ENCODE measurements at places on chromosomes 11 and 22. TPM values are rescaled to one million over a fixed set of nuclear protein-coding genes. Genes with fewer than 3 reads are reported as not detected.

DNA sequence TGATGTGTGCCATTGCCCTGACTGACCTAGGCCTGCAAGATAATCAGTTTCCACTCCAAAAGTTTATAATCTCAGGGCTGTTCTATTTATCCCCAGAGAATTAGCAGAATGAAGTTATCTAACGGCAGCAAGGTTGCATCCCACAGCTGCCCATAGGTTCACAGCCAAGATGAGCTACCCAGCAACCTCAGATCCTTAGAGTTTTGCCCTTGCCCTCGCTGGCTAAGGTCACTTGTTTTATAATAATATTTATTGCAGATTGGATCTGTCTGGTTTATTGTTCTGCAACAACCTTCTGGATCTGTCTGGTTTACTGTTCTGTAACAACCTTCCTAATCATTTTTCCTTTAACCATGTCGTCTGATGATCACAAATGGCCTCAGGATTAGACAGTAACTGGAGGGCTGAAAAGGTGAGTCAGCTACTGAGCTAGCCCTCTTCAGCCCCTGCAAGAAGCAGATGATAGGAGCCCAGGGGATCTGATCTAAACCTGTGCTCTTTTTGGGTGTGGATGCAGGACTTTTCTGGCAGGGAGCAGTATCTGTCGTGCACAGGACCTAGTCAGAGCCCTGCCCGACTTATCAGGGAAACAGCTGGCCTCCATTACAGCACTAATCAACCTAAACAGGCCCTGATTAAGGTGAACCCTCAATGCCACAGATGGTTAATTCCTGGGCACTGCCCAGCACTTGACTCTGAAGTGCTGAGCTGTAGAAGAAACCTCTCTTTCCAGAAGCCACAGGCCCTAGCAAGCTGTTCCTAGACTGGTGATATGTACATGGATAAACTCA lies 642.9 kb upstream of the KIRREL3 start:
- DNase-seq, result no peak

GRCh38 chr11:117219001-117219400 lies 12.9 kb downstream of the PCSK7 start:
- DNase-seq, result no peak

- DNase-seq, result no peak
Observed at GRCh38 chr11:72088076-72088808, 7.6 kb downstream of the LRRC51 start.

DNA sequence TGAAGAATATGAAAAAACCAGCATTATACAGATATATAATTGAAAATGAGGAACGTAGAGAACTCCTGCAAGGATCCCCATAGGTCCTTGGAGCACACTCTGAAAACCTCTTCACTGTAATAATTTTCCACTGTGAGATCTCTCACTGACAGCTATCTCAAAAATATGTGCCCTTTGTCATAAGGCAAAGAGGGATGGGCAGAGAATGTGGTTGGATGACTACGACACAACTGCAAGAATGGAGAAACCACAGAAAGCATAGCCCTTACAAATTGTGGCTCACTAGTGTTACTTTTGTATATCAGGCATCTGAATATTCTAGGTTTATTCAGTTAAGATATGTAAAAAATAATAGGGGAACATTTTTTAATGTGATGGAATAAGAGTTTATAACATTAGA lies 7.9 kb upstream of the CTSC start:
- no peak for DNase-seq

GRCh38 chr11:92967178-92967577 lies 2.3 kb upstream of the MTNR1B start:
- no peak for DNase-seq

DNA sequence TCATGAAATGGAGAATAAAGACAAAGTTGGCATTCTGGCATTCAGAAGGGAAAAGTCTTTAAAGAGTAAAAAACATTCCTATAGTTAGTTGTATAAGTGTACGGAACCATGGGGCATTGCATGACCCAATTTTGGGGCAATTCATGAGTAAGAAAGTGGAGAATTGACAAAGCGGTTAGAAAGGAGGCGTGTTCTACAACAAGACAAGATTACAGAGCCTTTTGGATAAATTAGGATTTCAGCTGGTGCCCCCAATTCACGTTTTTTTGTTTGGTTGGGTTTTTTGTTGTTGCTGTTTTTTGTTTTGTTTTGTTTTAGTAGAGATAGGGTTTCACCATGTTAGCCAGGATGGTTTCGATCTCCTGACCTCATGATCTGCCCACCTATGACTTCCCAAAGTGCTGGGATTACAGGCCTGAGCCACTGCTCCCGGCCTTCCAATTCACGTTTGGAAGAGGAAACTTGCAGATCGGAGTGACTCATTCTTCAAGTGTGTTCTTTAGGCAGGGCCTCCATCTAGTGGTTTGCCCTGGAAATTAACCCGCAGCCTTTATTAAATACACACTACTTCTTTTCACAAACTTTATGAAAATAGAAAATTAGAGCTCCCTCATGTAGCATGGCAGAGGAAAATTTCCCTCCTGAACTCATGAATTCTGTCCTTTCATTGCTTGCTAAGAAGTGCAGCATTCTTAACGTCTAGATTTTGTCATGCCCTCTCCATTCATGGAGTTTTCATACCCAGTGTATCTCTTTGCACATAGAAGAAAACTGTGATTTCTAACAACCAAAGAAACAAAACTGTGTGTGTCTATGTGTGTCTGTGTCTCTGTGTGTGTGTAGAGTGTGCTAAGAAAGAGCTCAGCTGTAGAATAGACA lies 118.1 kb downstream of the BBOX1 start:
- peak; percentile 71 for DNase-seq

DNA sequence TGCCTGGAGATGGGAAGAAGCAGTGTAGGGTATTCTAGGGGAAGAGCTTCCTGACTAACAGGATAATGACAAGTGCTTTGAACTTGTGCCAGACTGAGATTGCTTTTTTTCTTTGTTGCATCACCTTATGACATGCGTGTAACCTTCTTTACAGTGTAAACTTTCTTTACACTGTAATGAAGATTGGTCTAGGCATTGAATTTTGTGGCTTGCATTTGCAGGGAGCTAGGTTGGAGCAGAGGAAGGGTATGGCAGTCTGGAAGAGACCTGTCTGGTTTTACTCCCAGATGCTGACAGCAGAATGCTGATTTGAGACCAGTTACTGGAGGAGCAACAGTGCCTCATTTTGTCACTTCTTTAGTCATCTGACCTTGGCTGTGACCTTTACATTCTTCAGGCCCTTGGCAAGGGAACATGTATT lies 5.6 kb downstream of the DDB2 start:
- no peak for DNase-seq

- no peak for DNase-seq
Observed at GRCh38 chr11:1308743-1309497, 512 bp downstream of the TOLLIP start.

- DNase-seq, result no peak
Observed at GRCh38 chr11:28679795-28680468, 571.7 kb downstream of the METTL15 start.

- no peak for DNase-seq
Observed at GRCh38 chr22:49079027-49079725, 748.5 kb downstream of the BRD1 start.

- no peak for DNase-seq
Observed at GRCh38 chr11:46498179-46498578, 95.6 kb downstream of the AMBRA1 start.

DNA sequence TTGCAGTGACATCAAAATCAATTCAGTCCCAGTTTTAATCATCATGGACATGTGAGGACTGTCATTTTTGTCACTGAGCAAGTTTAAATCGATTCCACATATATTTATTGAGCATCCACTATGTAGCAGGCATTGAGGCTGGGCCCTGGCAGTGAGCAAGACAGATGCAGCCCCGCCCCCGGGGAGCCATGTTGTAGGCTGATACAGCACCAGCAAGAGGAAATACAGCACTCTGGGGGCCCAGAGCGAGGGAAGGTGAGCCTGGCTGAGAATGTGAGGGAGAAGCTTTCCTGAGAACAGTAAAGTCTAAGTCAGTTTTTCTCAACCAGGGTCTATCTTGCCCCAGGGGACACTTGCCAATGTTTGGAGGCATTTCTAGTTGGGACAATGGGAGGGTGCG lies 108.6 kb upstream of the ASPHD2 start:
- no peak for DNase-seq

- DNase-seq, result no peak
Observed at GRCh38 chr11:69642549-69642912, 1.6 kb downstream of the CCND1 start.

- no peak for DNase-seq
Observed at GRCh38 chr11:35654711-35655110, 7.9 kb upstream of the TRIM44 start.

DNA sequence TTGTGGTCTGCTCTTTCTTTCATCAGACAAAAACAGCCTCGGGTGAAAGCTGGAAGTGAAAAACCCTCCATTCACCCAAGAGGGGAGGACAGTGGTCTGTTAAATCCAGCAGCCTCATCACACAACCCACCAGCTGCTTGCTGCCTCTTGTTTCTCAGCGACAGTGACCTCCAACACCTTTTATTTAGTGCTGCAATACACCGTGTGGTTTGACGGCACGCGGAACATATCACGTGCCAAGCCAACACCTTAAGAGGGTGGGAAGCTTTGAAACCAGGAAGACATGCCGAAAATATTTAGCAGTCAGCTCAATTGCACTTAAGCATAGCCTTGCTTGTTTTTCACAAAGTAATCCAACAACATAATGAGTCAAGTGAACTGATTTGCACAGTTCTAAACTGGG lies 39.8 kb upstream of the POGLUT3 start:
- DNase-seq, result no peak

GRCh38 chr11:35878741-35879140 lies 65.1 kb upstream of the LDLRAD3 start:
- DNase-seq, result no peak

- DNase-seq, result no peak
Observed at GRCh38 chr22:49229483-49230193, 598.0 kb downstream of the BRD1 start.

DNA sequence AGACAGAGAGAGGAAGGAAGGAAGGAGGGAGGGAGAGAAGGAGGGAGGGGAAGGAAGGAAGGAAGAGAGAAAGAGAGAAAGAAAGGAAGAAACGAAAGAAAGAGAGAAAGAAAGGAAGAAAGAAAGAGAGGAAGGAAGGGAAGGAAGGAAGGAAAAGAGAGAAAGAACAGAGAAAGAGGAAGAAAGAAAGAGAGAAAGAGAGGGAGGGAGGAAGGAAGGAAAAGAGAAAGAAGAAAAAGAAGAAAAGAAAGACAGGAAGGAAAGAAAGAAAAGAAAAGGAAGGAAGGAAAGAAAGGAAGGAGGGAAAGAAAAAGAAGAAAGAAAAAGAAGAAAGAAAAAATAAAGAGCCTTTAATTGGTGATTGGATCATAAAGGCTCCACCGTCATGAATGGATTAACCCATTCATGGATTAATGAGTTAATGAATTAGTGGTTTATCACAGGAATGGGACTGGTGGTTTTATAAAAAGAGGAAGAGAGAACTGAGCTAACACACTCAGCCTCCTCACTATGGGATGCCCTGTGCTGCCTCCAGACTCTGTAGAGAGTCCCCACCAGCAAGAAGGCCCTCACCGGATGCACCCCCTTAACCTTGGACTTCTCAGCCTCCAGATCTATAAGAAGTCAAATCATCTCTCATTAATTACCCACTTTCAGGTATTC lies 9.0 kb upstream of the PLAAT2 start:
- peak; percentile 78 for DNase-seq

- DNase-seq, result no peak
Observed at GRCh38 chr11:70142221-70142875, 60.7 kb upstream of the FADD start.

DNA sequence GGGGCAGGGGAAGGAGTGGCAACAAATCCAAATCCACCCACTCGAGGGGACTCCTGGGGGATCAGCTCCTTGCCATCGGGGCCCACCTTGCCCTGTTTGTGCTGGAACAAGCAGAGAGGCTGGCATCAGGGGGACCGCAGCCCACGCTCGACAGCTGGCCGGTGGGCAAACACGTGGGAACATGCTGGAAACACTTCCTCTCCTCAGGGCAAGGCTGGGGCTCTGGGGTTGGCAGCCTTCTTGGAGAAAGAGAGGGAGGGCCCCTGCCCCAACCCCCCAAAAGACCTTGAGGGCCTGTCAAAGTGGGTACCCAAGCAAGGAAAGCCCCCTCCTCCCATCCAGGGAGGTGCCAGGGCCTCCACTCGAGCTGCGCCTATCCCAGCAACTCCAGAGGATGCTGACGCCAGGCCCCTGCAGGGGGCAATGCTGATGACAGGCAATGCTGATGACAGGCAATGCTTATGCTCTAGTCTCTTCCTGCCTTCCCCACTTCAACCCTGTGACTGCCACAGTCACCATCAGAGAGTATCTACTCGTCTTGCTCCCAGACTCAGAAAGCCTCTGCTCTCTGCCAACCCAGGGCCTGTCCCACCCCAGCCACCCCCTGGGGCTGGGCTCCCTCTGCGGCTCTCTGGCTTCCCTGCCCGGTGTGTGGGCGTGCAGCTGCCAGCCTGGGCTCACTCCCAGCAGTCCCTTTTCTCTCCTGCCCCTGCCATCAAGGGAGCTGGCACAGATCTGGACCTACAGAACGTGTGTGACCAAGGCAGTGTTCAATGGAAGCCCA lies 6.0 kb downstream of the ESS2 start:
- no peak for DNase-seq

- peak; percentile 11 for DNase-seq
Observed at GRCh38 chr11:10415817-10416392, 39.2 kb upstream of the AMPD3 start.

DNA sequence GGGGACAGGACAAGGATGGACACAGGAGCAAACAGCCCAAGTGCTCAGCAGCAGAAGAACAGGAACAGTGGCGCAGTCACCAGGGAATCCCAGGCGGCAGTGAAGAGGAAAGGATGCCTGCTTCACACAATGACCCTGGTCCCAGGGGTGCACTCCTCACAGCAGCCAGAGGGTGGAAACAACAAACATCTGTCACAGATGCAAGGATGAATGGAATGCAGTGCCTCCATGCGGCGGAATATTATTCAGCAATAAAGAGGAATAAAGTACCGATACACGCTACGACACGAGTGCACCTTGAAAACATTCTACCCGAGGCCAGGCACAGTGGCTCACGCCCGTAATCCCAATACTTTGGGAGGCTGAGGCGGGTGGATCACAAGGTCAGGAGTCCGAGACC lies 12.7 kb downstream of the CSNK1E start:
- DNase-seq, result no peak

GRCh38 chr11:71165771-71166170 lies 86.6 kb downstream of the SHANK2 start:
- no peak for DNase-seq

- peak; percentile 18 for DNase-seq
Observed at GRCh38 chr11:77525455-77526091, 51.7 kb upstream of the PAK1 start.

DNA sequence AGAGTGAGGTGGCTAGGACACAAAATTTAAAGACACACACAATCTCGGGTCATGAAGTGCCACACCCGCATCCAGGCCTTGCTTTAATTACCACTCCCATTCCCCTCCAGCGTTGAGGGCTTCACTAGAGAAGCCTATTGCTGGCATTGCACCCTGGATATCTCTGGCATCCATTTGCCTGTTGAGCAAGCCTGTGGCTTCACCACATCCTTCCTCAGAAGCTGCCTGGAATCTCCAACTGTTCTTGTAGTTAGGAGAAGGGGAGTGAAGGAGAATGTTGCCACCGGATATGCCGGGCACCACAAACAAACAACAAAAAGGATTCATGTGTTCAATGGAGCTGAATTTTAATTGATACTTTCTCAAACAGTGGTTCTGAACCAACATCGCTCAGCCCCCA lies 34.4 kb upstream of the RCN1 start:
- DNase-seq, result no peak

Gene OR5A1
- not detected for total RNA-seq

Gene C11orf97
- not detected for total RNA-seq

Gene GGT5
- total RNA-seq, result not detected

Gene DGCR6
- total RNA-seq, result 1.8 TPM

Gene SCO2
- 4.1 TPM for total RNA-seq

Gene LRRC75B
- total RNA-seq, result not detected

Gene PRR33
- not detected for total RNA-seq

Gene TIMP3
- not detected for total RNA-seq

Measured in OCI-LY7 (cell line).